CD4-positive, alpha-beta T cell treated with Interleukin-21 for 1 hour (primary cell): ENCODE measurements at places on chromosomes 11 and 22.
A peak's percentile ranks its signal among the peaks of the same experiment; 100 is the strongest.

DNA sequence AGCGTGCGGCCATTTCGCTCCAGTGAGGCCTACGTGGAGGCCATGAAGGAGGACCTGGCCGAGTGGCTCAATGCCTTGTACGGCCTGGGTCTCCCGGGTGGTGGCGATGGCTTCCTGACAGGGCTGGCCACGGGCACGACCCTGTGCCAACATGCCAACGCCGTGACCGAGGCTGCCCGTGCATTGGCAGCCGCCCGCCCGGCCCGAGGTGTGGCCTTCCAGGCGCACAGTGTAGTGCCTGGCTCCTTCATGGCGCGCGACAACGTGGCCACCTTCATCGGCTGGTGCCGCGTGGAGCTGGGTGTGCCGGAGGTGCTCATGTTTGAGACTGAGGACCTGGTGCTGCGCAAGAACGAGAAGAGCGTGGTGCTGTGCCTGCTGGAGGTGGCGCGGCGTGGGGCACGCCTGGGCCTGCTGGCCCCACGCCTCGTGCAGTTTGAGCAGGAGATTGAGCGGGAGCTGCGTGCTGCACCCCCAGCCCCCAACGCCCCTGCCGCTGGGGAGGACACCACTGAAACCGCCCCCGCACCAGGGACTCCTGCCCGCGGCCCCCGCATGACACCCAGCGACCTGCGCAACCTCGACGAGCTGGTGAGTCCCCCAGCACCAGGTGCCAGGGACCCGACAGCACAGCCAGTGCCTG lies 1.8 kb downstream of the GAS2L1 start:
- no peak for DNase-seq

DNA sequence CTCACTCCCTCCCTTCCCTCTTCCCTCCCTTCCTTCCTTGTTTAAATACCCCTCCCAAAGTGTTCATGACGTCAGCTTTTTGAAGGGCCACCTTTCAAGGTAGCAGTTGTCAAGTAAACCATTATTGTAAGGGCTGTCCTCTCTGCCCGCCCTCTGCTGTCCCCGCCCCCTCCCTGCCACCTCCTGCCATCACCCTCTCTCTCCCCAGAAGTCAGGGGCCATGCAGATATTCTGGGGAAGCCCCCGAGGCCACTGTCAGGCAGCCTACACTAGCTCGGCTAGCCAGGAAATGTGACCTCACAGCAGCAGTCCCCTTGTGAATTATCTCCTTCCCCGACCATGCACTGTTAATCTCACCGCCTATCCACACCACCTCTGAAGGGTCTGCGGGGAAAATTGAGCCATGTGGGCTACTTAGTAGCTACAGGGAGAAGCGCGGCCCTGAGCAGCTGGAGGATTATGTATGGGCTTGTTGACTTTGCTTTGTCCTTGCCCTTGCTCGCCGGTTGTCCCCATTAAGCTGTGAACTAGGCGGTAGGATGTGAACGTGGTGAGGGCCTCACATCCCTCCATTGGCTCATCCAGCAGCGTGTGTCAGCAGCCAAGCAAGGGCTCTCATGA lies 42.1 kb upstream of the ATXN10 start:
- no peak for DNase-seq

DNA sequence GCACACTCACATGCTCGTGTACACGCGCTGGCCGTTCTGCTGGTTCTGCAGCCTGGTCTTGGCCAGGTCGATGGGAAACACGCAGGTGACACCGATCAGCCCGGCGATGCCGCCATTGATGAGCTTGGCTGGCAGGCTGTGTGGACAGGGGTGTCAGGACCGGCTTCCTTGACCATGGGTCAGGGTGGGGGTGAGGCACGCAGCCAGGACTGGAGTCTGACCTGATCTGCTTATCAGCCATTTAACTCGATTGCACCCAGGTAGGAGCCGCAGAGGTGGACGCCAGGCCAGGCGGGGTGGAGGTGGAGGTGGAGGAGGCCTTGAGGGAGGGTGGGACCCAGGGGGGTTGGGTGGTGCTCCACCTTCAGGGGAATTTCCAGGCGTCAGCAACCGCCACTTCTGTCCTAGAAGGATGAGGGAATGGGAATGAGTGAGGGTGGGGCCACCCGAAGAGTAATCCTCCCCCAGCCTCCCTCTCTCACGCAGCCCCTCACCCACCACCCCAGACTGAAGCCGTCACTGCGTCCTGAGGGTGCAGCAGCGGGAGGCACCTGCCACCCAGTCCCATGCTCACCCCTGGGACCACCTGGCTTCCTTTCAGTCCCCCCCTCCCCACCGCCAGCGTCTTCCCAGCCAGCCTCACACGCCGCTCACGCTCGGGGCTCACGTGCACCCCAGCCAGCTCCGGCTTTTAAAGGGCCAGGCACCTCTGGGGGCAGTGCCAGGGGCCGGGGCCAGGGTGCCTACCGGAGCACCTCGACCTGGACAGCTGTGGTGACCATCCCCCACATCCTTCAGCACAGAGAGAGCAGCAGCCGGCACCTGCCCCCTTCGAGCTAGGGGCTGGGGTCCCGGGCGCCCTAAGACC lies 3.1 kb downstream of the SLC25A22 start:
- no peak for DNase-seq

GRCh38 chr11:8329847-8330361 lies 66.2 kb upstream of the LMO1 start:
- no peak for DNase-seq

- no peak for DNase-seq
Measured at GRCh38 chr11:128565881-128566280, 21.5 kb downstream of the ETS1 start.

DNA sequence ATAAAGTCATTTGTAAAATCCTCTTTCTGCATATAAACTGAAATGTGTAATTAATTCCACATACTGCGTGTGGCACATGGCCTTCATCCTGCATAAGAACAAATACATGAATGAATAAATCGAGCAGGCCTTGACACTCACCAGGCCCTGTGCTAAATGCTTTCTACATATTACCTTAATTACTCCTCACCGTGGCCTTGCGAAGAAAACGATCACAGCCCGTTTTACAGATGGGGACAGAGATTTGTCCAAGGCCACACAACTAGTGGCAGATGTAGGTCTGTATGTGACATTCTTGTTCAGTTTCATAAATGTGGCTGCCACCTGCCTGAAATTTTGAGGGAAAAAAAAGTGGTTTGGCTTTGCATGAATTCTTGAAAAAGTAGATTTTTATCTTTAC lies 5.8 kb upstream of the CCND1 start:
- no peak for DNase-seq

- no peak for DNase-seq
Measured at GRCh38 chr11:69648679-69649575, 8.0 kb downstream of the CCND1 start.

GRCh38 chr11:2419638-2420501 lies 19.3 kb downstream of the TSSC4 start:
- DNase-seq = peak; percentile 67

GRCh38 chr22:44133161-44133560 lies 47.6 kb upstream of the PARVG start:
- no peak for DNase-seq

DNA sequence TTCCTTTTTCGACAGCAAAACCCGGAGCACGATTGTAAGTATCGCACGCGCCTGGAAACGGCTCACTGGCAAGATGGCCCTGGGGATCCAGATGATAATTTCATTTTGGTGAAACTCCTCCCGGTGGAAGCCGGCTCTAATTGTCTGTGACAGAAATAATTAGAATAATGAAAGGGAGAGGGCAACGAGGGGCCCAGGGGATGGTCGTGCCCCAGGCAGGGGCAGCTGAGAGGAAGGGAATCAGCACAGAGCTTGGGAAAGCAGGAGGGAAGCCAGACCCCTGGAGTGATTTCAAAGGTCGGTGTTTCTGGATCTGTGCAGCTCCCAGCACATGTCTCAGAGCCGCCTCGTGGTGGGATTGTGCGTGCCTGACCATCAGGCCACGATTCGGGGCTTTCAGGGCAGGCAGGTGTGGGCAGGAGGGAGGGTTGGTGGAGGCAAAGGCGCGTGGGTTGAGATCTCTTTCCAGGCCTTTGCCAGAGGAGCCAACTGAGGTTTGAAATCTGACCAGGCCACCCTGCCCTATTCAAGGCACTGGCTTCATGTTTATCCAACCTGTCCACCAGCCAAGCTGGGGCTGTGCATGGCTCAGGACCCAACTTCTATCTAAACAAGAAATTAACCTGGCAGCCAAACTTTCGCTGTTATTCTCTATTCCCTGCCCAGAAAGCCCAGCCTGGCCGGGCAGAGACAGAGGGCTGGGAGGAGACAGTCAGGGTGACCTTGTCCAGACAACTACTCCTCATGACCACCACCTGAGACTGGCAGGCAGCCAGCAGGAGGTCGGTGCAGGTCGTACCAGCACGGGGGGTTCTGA lies 27.8 kb downstream of the ANO1 start:
- DNase-seq = no peak

- DNase-seq = no peak
Measured at GRCh38 chr22:17920145-17920605, 104.2 kb downstream of the MICAL3 start.

- DNase-seq = no peak
Measured at GRCh38 chr22:47195156-47195483, 432.7 kb downstream of the TBC1D22A start.

- no peak for DNase-seq
Measured at GRCh38 chr22:22159384-22159783, 85.2 kb upstream of the VPREB1 start.

DNA sequence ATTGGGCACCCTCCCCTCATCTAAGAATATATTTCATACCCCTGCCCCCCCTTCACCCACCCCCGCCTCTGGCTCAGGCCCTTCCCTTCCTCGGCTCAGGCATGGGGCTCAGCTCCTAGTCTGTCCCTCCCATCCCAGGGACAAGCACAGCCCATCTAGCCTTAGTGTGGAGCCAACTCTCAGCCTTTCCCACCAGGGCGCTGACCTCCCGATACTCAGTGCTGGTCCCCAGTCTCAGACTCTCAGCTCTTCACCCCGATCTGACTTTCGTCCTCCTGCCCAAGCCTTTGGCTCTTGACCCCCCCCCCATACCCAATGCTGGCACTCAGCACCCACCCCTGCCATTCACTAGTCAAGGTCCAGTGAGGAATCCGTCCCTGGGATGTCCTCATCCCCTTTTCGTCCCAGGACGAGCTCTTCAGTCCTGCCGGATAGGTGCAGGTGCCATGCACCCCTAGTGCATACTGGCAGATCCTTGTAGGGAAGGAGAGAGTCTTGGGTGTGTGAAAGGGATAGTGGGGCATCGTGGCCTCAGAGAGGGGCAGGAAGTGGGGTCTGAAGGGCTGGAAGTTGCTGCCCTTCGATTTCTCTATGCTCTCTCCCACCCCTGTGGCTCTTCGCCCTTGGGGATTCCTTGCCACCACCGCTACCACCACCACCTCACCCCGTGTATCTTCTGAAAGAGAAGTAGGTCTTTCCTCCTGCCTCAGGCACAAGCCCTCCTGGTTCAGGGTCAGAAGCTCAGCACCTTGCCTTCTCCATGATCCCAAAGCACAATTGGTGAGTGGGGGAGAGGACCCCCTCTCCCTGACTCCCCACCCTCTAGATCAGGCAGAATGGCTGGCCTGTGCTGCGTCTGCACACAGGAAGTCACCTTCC lies 2.4 kb downstream of the TPBGL start:
- no peak for DNase-seq

- DNase-seq = no peak
Measured at GRCh38 chr22:37263966-37264887, 18.1 kb upstream of the CYTH4 start.

DNA sequence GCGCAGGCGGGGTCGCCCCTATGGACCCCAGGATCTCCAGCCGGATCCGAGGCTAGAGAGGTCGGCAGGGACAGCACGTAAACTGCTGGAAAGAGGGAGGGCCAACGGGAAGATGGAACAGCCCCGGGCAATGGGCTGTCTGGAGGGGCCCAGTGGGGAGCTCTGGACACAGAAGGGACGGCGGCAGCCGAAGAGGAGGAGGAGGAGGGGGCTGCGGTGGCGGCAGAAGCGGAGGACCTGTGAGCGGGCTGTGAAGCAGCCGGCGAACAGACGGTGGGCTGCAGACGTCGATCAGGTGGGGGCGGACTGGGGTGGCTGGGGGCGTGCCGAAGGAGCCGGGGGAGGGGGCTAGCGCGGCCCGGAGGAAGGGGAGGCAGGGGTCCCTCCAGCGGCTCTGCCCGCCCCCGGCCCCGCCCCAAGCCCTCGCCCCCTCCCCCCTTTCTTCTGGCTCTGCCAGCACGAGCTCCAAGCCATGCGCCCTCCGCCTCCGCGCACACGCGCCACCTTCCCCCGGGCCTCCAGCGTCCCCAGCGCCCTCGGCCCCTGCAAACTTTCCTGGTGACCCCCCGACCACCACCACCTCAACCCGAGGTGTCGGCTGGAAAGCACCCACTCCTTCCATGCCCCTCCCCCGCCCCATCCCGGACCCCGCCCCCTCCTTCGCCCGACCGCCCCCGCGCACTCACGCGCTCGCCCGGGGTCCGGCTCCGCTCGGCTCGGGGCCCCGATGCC lies 432 bp downstream of the TNKS1BP1 start:
- no peak for DNase-seq

GRCh38 chr22:46581538-46582244 lies 38.5 kb upstream of the GRAMD4 start:
- DNase-seq = no peak

DNA sequence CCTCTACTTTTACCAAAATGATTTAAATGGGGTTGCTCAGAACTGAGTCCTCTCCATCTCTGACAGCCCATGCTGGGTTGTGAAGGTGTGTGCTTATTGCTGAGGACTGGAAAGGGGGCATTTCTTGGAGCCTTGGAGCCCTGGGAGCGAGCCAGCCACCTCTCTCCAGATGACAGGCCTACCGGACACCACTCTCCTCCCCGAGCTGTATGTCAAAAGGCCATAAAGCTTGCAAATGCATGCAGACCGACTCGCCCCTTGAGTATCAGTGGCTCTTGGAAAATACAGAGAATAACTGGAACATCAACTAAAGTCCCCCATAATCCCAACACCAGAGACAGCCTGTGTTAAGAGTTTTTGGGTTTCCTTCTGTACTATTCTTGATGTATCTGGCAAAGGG lies 67.9 kb upstream of the PITPNB start:
- DNase-seq = no peak
